Thymus (tissue), 14 donors: ENCODE measurements at places on chromosomes 6 and 20. TPM values are rescaled to one million over a fixed set of nuclear protein-coding genes. Genes with fewer than 3 reads are reported as not detected.

DNA sequence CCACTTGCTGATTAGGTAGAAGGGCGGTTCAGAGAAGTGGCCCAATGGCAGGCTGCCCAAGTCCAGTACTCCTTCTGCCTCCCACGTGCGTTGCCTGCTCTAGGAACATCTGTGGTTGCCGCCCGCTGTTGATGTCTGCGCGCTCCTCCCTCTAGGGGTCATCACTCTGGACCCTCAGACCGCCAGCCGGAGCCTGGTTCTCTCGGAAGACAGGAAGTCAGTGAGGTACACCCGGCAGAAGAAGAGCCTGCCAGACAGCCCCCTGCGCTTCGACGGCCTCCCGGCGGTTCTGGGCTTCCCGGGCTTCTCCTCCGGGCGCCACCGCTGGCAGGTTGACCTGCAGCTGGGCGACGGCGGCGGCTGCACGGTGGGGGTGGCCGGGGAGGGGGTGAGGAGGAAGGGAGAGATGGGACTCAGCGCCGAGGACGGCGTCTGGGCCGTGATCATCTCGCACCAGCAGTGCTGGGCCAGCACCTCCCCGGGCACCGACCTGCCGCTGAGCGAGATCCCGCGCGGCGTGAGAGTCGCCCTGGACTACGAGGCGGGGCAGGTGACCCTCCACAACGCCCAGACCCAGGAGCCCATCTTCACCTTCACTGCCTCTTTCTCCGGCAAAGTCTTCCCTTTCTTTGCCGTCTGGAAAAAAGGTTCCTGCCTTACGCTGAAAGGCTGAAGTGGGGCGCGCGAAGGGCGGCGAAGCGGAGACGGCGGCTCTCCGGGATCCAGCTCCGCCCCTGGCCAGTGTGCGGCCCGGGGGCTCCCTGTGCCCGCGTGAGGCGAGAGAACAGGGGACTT is 8.5 kb downstream of the TRIM15 start:
- no peak overlapping the region for H3K27ac ChIP-seq
- H3K27me3 ChIP-seq = peaks cover 57% of the 10 kb centered on the region

DNA sequence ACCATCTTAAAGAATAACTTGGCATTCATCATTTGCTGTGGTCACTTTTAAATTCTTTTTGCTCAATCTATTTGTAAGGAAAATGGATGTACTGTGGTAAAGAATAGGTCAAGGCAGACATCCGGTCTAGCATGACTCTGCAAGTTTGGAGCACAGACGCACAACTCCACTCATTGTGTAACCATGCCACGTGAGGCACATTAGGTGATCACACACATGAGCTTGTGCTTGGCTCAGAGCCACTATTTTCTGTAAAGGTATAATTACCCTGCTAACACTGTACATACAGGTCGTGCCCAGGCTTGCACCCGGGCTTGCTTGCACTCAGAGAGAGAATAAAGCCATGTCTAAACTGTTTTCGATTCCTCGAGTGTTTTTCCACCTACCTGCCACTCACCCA is 1289.1 kb upstream of the ADGRB3 start:
- no peaks in the 10 kb centered on the region for H3K27me3 ChIP-seq
- H3K27ac ChIP-seq = no peak overlapping the region
- H3K4me3 ChIP-seq = no peak overlapping the region
- no peaks in the 10 kb centered on the region for H3K4me1 ChIP-seq
- no peak for DNase-seq

DNA sequence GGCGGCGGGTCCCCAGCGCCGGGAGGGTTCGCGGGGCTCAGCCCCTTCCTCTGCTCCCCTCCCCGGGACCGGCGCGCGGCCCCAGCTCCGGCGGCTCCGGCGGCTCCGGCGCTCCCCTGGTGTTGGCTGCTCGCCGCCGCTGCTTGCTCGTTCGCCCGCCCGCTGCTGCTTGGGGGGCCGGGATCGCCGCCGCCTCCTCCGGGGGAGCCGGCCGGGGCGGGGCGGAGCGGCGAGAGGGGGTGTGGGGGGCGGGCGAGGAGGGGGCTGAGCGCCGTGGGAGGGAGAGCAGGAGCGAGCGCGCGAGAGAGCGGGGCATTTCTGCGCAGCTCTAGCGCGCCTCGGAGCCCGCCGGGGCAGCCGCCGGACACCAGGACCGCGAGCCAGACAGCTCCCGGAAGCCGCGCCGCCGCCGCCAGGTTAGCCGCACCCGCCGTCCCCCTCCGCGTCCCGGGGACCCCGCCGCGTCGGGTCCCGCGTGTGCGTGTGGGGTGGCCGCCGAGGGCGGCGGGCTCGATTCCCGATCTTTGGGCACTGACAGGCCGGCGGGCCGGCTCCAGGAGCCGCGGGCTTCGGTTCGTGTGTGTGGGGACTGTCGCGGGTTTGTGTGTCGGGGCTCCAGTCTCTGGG is 62.0 kb upstream of the EPB41L1 start:
- DNase-seq = no peak
- H3K27ac ChIP-seq = no peak overlapping the region
- no peaks in the 10 kb centered on the region for H3K36me3 ChIP-seq

GRCh38 chr6:106125925-106126435 is 39.8 kb downstream of the PRDM1 start:
- no peaks in the 10 kb centered on the region for H3K27me3 ChIP-seq
- H3K4me3 ChIP-seq = no peak overlapping the region
- H3K27ac ChIP-seq = no peak overlapping the region
- H3K4me1 ChIP-seq = no peaks in the 10 kb centered on the region

DNA sequence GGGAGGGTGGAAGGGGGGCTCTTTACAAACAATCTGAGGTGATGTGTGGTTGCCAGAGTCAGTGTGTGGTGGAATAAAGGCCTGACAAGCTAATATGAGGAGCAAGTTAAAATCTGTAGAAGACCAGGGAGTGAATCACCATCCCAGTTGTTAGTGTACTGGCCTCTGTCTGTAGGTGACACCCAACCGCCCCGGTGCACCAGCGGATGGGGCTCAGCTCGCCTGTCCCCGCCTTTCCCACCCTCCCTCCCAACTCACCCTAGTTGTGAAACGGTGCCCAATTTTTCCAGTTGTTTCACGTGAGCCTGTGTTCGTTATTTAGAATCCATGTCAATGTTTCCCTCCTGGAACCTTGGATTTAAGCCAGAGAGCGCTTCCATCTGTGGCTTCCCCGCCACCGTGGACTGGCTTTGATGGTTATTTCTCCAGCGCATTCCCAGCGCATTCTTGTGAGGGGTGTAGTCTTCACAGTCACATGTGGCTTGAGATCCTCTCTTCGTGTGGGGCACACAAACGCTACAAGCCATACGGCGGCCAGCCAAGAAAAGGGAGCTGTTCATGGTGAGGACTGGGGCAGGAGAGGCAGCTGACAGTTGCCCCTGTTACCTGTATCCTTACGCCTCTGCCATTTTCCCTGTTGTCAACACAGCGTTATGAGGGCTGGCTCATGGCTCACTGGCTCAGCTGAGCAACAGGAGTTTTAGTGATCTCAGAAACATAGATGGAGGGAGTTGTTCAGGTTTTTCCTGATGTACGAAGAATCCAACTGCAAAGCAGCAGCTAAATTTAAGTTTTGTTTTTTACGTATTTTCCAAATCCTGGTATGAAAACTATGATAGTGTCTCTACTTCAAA is 137.6 kb downstream of the ZDHHC14 start:
- H3K27ac ChIP-seq = no peak overlapping the region
- H3K4me1 ChIP-seq = peaks cover 4% of the 10 kb centered on the region
- DNase-seq = no peak
- no peaks in the 10 kb centered on the region for H3K27me3 ChIP-seq
- no peak overlapping the region for H3K4me3 ChIP-seq
- H3K36me3 ChIP-seq = no peaks in the 10 kb centered on the region

- H3K36me3 ChIP-seq = no peaks in the 10 kb centered on the region
- H3K27me3 ChIP-seq = no peaks in the 10 kb centered on the region
- no peak overlapping the region for H3K27ac ChIP-seq
- H3K4me3 ChIP-seq = no peak overlapping the region
- H3K4me1 ChIP-seq = peaks cover 6% of the 10 kb centered on the region
- no peak for DNase-seq
Measured at GRCh38 chr6:24546439-24546838, 51.7 kb downstream of the ALDH5A1 start.

DNA sequence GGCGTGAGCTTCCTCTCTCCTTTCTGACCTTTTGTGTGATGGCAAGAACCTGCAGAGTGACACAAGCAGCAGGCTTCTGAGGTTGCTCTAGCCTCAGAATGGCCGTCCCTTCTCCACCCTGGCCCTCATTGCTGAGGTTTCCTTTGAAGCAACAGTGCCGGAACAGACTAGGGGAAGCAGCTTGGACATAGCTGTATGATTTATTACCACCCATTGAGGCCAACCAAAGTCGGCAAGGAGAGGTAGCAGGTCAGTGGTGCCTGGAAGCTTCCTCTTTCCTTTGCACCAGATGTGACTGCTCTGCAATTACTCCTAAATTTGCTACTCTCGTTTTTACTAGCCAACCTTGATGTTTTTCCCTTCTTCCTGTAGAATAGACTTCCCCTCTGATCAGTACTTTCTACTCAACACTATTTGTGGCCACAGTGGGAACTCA is 31.4 kb downstream of the PTPN1 start:
- no peak overlapping the region for H3K4me3 ChIP-seq
- peaks cover 10% of the 10 kb centered on the region for H3K4me1 ChIP-seq
- DNase-seq = no peak

DNA sequence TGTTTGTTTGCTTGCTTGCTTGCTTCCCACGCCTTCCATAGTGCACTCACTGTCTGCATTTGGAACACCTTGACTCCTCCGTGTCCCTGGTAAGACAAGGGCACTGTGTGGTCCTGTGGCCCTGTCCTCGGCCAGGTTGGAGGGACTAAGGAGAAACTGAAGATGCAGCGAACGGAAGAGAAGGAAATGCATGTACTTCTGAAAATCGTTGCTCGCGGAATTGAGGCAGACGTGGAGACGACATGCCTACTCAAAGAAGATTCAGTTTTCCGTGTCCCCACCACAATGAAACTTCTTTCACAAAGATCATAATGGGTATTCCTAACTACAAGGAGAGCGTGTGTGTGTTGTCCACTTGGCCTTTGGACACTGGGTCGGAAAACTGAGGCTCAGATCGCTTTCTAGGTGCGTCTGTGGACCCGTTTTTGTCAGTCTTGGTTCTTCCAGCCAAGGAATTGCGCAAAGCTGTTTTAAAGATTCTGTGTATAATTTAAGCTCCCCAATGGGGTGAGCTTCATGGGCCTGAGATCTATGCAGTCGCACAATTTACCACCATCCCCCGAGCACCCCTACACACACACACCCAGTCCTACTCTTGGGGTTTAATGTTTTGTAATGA is 120.4 kb upstream of the ZNF184 start:
- H3K27ac ChIP-seq = no peak overlapping the region
- no peaks in the 10 kb centered on the region for H3K36me3 ChIP-seq
- H3K4me3 ChIP-seq = no peak overlapping the region

DNA sequence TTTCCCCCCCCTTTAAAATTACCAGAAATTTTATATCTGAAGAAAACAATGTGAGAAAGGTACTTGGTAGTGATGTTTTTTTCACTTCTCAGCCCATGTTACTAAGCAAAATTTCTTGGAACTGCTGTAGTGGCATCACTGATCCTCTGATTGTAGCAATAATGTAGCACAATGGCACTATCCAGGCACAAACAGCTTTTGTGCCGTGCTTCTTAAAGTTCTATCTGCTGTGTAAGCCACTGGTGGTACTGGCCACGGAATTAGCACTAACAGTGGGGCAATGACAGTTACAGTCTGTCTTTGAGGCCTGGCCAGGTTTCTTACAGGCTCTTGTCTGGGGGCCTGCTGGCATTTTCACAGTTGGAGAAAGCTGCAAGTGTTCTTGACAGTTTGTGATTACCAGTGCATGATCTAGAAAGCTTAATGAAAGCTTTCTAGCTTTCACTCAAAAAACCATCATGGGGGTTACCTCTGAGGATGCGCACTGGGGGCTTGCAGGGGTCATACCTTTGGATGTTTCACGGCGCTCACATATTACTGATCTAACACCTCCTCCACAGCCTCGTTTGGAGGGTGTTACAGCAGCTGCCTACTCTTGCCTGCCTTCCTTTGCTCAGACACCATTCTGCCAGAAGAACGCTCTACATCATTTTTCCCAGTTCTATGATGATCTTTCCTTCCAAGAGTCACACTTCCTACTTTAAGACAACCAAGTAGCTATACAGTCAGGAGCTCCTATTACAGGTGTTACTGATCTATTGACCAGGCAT is 58.4 kb upstream of the ARMH2 start:
- H3K27ac ChIP-seq = no peak overlapping the region
- H3K27me3 ChIP-seq = no peaks in the 10 kb centered on the region
- H3K36me3 ChIP-seq = peaks cover 42% of the 10 kb centered on the region
- DNase-seq = no peak
- H3K4me1 ChIP-seq = peaks cover 37% of the 10 kb centered on the region

DNA sequence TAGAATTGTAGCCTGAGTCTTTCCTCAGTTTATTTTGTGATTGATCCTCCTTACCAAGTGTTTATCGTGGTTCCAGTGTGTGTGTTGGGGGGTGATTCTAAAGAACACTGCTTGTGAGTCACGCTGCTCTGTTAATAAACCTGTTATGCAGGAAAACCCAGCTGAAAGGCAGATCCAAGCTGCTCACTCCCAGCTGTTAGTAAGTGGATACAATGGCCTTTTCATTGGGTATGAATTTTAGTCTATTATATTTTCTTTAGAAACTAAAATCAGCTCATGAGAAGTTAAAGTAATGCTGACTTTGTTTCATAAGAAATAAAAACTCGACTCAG is 12.2 kb upstream of the DSTN start:
- no peak for DNase-seq
- no peaks in the 10 kb centered on the region for H3K4me1 ChIP-seq
- no peak overlapping the region for H3K27ac ChIP-seq
- H3K27me3 ChIP-seq = no peaks in the 10 kb centered on the region

- H3K27me3 ChIP-seq = no peaks in the 10 kb centered on the region
- DNase-seq = no peak
- no peaks in the 10 kb centered on the region for H3K4me1 ChIP-seq
- H3K36me3 ChIP-seq = no peaks in the 10 kb centered on the region
Measured at GRCh38 chr6:106805771-106806170, 168.8 kb downstream of the CD24 start.

GRCh38 chr6:53938810-53939209 is 144.0 kb downstream of the LRRC1 start:
- H3K27ac ChIP-seq = no peak overlapping the region
- no peaks in the 10 kb centered on the region for H3K36me3 ChIP-seq
- H3K27me3 ChIP-seq = no peaks in the 10 kb centered on the region
- DNase-seq = no peak

The TNXB gene
- 2.1 TPM for total RNA-seq

The TRIM40 gene
- total RNA-seq = 0.09 TPM

The FIG4 gene
- 18.9 TPM for total RNA-seq

The STK38 gene
- total RNA-seq = 20.0 TPM

The SPATS1 gene
- total RNA-seq = 0.33 TPM

The HLA-DRB1 gene
- total RNA-seq = 501 TPM

The ANGPT4 gene
- total RNA-seq = under 0.01 TPM

The FAM162B gene
- total RNA-seq = 2.5 TPM
